ENCODE measurements at places on chromosomes 7 and 10.
A peak's percentile ranks its signal among the peaks of the same experiment; 100 is the strongest.

DNA sequence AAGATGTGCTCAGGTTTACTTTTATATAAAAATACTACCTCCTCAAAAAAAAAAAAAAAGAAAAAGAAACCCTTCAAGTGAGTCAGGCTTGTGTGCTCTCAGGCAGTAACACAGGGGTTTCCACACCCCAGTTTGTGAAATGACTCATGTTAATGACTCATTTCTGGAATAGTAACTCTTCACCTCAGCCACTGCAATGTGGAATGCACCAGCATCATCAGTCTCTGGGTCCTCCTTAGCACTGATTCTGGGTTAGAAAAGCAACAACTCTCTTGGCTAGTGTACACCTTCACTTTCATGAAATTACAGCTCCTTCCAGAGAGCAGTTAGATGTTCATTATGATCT lies 110.6 kb downstream of the EMX2 start:
- peak; percentile 97 for DNase-seq

DNA sequence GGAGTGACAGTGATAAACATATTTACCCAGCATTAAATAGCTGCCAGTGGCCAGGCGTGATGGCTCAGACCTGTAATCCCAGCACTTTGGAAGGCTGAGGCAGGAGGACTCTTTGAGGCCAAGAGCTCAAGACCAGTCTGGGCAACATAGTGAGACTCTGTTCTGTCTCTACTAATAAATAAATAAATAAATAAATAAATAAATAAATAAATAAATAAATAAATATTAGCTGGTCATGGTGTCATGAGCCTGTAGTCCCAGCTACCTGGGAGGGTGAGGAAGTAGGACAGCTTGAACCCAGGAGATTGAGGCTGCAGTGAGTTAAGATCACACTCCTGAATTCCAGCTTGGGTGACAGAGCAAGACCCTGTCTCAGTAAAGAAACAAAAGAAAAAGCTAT lies 384.0 kb upstream of the ADARB2 start:
- DNase-seq = no peak

- DNase-seq = no peak
These were observed 28.5 kb downstream of the EPC1 start for GRCh38 chr10:32318476-32318896.

GRCh38 chr7:120735791-120736190 lies 122.2 kb downstream of the TSPAN12 start:
- DNase-seq = no peak

- no peak for DNase-seq
These were observed 10.6 kb upstream of the PLEKHA1 start for GRCh38 chr10:122363722-122364463.

- no peak for DNase-seq
These were observed 139.8 kb upstream of the RSU1 start for GRCh38 chr10:16957038-16957437.
